ENCODE measurements at places on chromosomes 13 and 19. TPM values are rescaled to one million over a fixed set of nuclear protein-coding genes. Genes with fewer than 3 reads are reported as not detected.

DNA sequence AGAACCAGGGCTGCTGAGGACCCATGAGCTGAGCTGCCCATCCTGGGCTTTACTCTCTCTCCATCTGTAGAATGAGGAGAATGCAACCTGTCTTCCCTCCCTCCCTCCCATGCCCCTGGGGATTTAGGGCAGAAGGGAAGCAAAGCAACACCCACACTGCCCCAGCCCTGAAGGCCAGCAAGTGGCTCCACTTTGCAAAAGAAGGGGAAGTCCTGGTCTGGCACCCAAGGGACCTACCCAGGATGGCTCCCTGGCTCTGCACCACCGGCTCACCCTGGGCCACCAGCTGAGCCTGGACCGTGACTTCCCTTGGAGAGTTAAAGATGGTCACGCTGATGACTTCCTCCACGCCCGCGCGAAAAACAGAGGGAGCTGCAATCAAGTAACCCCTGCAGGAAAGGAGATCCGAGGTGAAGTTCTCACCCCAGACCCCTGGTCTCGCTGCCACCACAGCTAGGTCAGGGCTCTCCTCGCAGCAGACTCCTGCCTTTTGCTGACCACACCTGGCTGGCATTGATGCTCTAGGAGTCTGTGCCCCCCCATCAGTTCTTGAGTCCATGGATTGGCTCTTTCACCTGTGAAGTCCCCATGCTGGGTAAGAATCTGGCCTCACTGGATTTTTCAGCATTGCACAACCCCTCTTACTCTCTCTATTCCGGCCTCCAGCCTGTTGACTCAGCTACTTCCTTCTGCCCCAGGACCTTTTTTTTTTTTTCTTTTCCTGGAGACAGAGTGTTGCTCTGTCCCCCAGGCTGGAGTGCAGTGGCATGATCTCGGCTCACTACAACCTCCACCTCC is 4.6 kb downstream of the CPAMD8 start:
- peak; percentile 19 for DNase-seq

- DNase-seq: no peak
Observed at GRCh38 chr19:21878646-21879045, 42.7 kb upstream of the ZNF43 start.

- no peak for DNase-seq
Observed at GRCh38 chr13:48646791-48647190, 6.9 kb upstream of the CYSLTR2 start.

GRCh38 chr19:11335449-11336146 is 3.9 kb downstream of the RAB3D start:
- DNase-seq: no peak

- no peak for DNase-seq
Observed at GRCh38 chr13:79943346-79944023, 397.4 kb downstream of the SPRY2 start.

GRCh38 chr13:68185444-68186141 is 955.5 kb upstream of the PCDH9 start:
- DNase-seq: no peak

GRCh38 chr19:1532003-1532402 is 8.1 kb downstream of the PLK5 start:
- no peak for DNase-seq

Gene SOX1
- not detected for total RNA-seq

Measured in epithelial cell of proximal tubule (primary cell).